ENCODE measurements at places on chromosomes 7 and 10. TPM values are rescaled to one million over a fixed set of nuclear protein-coding genes. Genes with fewer than 3 reads are reported as not detected.

DNA sequence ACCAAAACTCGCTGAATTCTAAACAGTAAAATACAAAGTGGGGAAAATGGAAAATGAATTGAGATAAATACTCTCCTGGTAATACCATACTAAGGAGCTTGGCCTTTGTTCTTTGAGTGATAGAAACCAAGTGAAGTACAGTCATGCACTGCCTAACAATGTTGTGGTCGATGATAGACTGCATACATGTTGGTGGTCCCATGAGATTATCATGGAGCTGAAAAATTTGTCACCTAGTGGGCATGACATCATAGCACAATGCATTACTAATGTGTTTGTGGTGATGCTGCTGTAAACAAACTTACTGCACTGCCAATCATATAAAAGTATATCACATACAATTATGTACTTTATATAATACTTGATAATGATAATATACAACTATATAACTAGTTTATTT lies 419.1 kb downstream of the ARL4A start:
- H3K4me1 ChIP-seq, result peaks cover 9% of the 10 kb centered on the region
- H3K36me3 ChIP-seq, result no peaks in the 10 kb centered on the region
- H3K27me3 ChIP-seq, result no peaks in the 10 kb centered on the region
- H3K27ac ChIP-seq, result no peak overlapping the region

- H3K4me1 ChIP-seq, result peaks cover 1% of the 10 kb centered on the region
- DNase-seq, result no peak
- H3K4me3 ChIP-seq, result no peak overlapping the region
- no peak overlapping the region for H3K27ac ChIP-seq
- H3K36me3 ChIP-seq, result no peaks in the 10 kb centered on the region
Measured at GRCh38 chr10:87596351-87596750, 63.3 kb upstream of the PAPSS2 start.

The MICALL2 gene
- polyA plus RNA-seq, result not detected

- no peaks in the 10 kb centered on the region for H3K4me1 ChIP-seq
- no peak overlapping the region for H3K4me3 ChIP-seq
- no peak overlapping the region for H3K27ac ChIP-seq
- H3K36me3 ChIP-seq, result no peaks in the 10 kb centered on the region
- no peaks in the 10 kb centered on the region for H3K27me3 ChIP-seq
Measured at GRCh38 chr10:78847485-78847884, 221.3 kb upstream of the ZMIZ1 start.

The MAT1A gene
- polyA plus RNA-seq, result not detected

- no peaks in the 10 kb centered on the region for H3K36me3 ChIP-seq
- no peaks in the 10 kb centered on the region for H3K4me1 ChIP-seq
- no peak for DNase-seq
- H3K27me3 ChIP-seq, result no peaks in the 10 kb centered on the region
- no peak overlapping the region for H3K27ac ChIP-seq
- H3K4me3 ChIP-seq, result no peak overlapping the region
Measured at GRCh38 chr7:157652954-157653826, 316.4 kb downstream of the DNAJB6 start.

- no peak overlapping the region for H3K27ac ChIP-seq
- no peaks in the 10 kb centered on the region for H3K27me3 ChIP-seq
- DNase-seq, result no peak
- no peaks in the 10 kb centered on the region for H3K36me3 ChIP-seq
Measured at GRCh38 chr7:31955021-31955420, 115.2 kb downstream of the PDE1C start.

The NOLC1 gene
- 44.1 TPM for polyA plus RNA-seq

DNA sequence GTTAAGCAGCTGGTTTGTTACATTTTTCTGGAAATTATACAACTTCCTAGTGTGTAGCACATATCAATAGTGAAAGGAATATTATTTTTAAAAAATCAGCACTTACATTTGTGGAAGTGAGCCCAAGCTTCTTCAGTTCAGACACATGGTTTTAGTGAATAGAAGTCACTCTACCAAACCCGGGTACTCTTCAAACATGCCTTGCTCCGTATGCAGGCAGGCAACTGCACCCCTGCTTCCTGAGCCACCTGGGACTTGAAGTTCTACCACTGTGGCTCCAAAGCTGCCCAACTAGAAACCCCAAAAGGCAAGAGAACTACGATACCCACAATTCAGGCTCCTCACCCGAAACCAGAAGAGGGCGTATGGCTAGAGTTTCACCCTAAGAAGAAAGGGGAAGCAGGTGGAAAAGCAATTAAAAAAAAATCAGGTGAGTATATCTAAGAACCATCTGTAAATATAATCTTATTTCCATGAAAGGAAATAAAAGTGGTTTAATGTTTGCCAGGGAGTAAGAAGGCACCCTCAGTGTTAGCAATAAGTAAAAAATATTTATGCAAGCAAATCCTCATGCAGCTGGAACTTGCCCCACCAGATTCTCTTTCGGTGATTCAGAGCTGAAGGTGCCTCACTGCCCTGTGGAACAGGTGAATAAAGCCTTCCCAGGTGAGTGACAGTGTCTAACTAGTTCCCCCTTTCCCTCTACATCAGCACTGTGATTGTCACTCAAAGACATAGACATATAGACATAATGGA lies at the start of gene MACC1:
TSS of gene MACC1 (minus strand) at position 192 of the 756 bp plus-strand sequence. CDS start 55,522 bp downstream, outside the sequence.
- H3K36me3 ChIP-seq, result no peaks in the 10 kb centered on the region
- H3K27ac ChIP-seq, result peak within 1 kb of the TSS; percentile 4
- H3K4me1 ChIP-seq, result peaks cover 46% of the 10 kb centered on the region

The LIPF gene
- polyA plus RNA-seq, result not detected

GRCh38 chr7:134343796-134344195 lies 27.1 kb upstream of the SLC35B4 start:
- H3K4me3 ChIP-seq, result no peak overlapping the region
- H3K27ac ChIP-seq, result no peak overlapping the region
- H3K27me3 ChIP-seq, result peaks cover 9% of the 10 kb centered on the region
- DNase-seq, result no peak

- DNase-seq, result no peak
- no peak overlapping the region for H3K27ac ChIP-seq
- no peaks in the 10 kb centered on the region for H3K36me3 ChIP-seq
Measured at GRCh38 chr10:106713846-106714245, 450.7 kb downstream of the SORCS1 start.

GRCh38 chr10:48445932-48446331 lies 139.5 kb downstream of the MAPK8 start:
- H3K4me3 ChIP-seq, result no peak overlapping the region
- H3K27ac ChIP-seq, result no peak overlapping the region
- no peak for DNase-seq
- H3K36me3 ChIP-seq, result no peaks in the 10 kb centered on the region
- H3K4me1 ChIP-seq, result peaks cover 6% of the 10 kb centered on the region
